ENCODE measurements at places on chromosomes 16 and 17.
A peak's percentile ranks its signal among the peaks of the same experiment; 100 is the strongest.

GRCh38 chr17:76150712-76151622, 9.9 kb upstream of the FOXJ1 start:
- no peak for DNase-seq

- DNase-seq = no peak
These were observed 3.9 kb upstream of the WFIKKN1 start for GRCh38 chr16:626787-627453.

- peak; percentile 12 for DNase-seq
These were observed 9.3 kb upstream of the KRT17 start for GRCh38 chr17:41633556-41634199.

DNA sequence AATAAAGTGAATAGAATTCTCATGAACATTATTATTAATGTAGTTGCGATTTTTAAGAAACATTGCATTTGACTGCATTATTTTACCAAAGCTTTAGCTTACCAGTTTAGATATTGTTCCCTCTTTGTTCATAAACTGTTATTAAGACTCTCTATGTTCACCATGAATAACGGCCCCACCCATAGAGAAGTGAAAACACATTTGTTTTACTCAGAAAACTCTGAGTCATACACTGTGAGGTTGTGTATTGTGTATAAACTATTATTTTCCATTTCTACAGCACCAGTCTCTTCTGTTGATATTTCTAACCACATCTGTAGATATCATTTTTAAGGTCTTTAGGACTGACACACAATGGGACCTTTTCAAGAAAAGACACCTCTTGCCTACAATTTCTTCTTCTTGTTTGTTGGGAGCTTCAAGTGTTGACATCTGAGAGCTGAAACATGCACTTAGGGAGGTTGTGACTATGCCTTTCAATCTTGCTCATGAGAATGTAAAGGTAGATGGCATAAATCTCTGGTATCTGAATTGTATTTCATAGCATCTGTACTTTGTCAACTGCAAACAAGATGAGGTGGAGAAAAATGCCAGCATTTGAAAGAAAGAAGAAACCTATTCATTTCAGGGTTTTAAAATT, 252.9 kb upstream of the CDH8 start:
- DNase-seq = no peak

DNA sequence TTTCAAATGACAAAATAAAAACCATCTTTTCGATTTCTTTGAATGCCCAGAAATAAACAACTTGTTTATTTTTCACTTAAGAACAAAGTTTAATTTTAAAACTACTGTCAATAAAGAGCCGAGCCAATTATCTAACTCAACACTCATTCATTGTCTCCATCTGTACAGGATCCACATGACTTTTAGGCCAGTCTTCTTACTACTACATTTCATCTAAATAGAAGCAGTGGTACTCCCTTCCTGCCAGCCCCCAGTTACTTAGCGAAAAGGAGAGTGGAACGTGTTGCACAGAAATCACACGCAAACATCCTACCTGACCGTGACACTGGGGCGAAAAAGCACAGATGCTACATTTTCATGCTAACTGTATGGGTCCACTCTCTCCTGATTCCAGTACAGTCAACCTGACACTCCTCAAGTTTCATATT, 1.2 kb downstream of the GNA13 start:
- no peak for DNase-seq

- no peak for DNase-seq
These were observed 5.7 kb downstream of the E4F1 start for GRCh38 chr16:2229091-2229490.

- peak; percentile 19 for DNase-seq
These were observed 208.3 kb downstream of the RGS9 start for GRCh38 chr17:65345261-65346005.

DNA sequence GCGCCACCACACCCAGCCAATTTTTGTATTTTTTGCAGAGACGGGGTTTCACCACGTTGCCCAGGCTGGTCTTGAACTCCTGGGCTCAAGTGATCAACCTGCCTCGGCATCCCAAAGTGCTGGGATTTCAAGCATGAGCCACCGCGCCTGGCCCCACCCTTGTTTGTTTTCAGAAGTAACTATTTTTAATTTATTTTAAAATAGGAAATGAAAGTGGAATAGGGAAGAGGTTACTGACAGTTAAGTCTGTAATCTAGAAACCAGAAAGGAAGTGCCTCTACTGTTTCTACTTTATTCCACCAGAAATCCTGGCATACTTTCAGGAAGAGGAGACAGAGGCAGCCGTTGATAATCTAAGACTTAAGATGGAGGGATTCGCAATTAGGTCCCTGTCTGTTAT, 225.6 kb downstream of the TANC2 start:
- no peak for DNase-seq

DNA sequence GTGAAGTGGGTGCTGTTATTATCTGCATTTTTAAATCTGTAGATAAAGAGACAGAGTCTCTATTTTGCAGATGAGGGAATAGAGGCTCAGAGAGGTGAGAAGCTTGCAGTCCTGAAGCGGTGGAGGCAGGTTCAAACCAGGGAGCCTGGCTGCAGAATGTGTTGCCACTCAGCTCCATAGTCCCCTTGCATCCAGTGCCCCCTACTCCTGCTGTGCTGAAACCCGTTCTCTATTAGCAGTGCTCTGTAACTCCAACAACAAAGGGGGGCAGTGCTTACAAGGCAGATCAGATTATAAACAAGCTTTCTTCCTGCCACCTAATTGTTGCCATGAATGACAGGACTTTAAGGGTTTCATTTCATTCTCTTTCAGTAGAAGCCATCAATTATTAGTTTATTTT, 118.1 kb upstream of the CACNG3 start:
- DNase-seq = no peak

DNA sequence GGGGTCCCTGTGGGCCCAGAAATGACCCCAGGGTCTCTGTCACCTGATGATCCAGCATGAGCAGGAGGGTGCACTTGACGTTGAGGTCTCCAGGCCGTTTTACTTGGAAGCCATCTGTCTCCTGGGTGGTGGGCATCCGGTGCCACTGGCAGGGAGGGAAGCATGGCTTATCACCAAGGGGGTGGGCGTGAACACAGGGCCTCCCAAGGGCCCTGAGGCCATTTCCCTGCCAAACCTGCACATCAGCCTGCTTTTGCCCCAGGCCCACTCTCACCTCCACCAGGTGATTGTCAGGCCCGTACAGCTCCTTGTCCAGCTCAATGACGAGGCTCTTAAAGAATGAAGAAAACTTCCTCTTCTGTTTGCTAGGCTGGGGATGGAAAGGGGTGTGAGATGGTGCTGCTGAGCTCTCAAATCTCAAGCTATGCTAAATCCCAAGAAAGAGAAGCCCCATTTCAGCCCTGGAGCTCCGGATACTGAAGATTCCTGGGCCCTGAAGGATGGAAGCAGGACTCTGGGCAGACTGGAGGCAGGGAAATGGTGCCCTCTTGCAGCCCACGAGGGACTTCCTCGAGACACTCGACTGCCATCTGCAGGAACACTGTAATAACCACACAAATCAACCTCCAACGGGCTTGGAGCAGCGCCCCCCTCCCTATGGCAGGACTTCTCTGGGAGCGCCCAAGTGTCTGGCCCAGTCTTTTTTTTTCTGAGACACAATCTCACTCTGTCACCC, 7.1 kb upstream of the FTSJ3 start:
- DNase-seq = peak; percentile 82

DNA sequence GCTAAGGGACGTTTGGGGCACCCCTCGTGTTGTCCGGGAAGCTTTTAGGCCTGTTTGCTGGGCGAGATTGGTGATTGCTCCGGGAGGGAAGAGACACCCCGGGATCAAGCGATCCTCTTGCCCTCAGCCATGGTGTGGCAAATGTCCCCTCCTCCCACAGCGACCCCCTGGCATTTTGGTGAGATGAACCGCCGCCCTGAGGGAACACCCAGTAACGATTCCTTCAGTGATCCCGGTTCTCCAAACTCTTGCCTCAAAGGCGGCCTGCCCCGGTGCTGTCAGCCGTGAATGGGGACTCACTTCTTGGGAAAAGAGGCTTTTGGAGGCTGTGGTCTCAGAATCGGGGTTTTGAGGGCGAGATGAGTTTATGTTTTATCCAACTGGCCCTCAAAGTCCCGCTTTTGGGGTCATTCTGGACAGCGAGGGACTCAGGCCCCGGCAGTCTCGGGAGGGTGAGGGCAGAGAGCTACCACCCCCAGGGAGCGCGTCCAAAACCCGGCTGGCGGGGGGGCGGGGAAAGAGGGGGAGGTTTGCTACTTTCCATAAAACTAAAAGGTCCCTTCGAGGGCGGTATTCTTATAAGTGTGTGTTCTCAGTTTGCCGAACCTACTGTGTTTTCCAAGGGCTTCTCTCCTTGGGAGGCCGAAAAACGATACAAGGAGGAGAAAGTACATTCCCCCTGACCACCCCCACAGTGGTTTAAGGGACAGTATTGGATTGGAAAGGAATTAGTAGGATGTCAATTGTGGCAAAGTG, 232.7 kb downstream of the MRTFB start:
- no peak for DNase-seq

GRCh38 chr17:4576729-4577322, 7.5 kb upstream of the SMTNL2 start:
- no peak for DNase-seq

- DNase-seq = no peak
These were observed 2.9 kb upstream of the GALK1 start for GRCh38 chr17:75767881-75768280.

- DNase-seq = peak; percentile 86
These were observed at the start of gene LLGL2 for GRCh38 chr17:75524970-75525805. TSS of gene LLGL2 (plus strand) at chr17:75525697. CDS start at chr17:75543427, 17,730 bp downstream.

DNA sequence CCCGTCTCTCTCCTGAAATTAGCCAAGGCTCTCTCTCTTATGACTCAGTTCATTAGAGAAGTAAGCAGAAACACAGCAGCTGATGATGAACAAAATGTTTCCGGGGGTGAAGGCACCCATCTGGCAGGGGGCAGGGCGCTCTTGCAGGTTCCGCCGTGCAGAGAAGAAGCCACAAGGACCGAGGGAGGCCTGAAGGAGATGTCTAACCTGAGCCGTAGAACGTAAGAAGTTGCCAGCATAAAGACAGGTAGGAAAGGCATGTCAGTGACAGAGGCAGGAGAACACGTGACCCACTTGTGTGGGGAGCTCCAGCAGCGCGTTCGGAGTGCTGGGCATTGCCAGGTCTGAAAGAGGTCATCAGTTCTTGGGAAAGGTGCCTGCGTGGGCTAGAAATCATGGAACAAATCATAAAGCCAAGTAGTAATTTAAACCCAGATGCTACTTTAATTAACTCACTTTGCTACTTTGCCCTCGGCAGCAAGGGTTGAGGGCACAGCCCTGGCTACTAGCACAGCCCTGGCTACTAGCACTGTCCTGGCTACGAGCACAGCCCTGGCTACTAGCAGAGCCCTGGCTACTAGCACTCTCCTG, 198.6 kb downstream of the RPTOR start:
- DNase-seq = peak; percentile 58

GRCh38 chr17:5220074-5220473, 14.6 kb downstream of the SCIMP start:
- no peak for DNase-seq

GRCh38 chr16:183005-183404, 2.7 kb downstream of the HBQ1 start:
- no peak for DNase-seq

DNA sequence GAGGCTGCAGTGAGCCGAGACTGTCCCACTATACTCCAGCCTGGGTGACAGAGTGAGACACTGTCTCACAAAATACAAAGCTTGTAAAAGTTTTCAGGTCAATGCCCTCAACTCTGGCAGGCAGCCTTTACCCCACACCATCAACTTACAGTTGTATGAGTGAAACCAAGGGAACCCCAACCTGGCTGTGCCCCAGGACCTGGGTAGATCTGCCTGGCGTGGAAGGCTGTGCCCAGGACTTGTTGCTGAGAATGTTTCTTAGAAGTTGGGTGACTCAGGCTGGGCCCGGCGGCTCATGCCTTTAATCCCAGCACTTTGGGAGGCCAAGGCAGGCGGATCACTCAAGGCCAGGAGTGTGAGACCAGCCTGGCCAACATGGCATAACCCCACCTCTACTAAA, 7.8 kb downstream of the CES3 start:
- no peak for DNase-seq

DNA sequence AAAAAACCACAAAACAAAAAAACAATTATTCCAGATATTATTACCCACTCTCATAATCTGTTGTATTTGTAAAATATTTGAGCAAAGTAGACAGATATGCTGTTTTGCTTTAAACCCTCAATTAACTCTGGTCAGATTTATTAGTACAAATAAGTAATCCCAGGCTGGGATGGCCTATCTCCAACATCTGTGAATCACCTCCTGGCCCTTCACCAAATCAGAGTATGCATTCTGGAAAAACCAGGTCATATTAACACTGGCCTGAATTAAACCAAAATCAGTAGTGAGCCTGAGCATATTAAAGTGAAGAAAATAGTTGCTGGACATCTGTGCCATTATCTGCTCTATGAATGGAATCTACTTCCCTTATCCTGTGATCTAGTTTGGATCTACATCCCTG, 41.0 kb downstream of the STAT3 start:
- no peak for DNase-seq

- no peak for DNase-seq
These were observed 163.4 kb upstream of the ERCC4 start for GRCh38 chr16:13756411-13757140.

DNA sequence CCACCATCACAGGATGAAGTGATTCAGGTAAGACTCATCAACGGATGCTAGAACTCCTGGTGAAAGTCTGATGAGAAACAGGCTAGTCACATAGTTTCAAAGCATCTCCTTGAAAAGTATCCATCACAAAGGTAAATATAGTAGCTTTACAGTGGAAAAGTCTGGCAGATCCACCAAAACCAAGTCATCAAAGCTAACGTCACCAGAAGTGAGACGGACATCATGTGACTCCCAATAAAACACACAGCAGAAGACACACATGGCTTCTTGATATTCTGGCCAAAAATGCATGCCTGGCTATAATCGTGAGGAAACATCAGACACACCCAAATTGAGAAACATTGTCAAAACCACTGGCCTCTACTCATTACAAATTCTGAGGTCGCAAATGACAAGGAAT, 17.9 kb upstream of the TRPV3 start:
- DNase-seq = no peak

GRCh38 chr17:30244853-30245385, 9.4 kb upstream of the SLC6A4 start:
- no peak for DNase-seq

- no peak for DNase-seq
These were observed 14.7 kb upstream of the KLHL36 start for GRCh38 chr16:84633622-84634021.
